NCI-H1930 (cell line): ENCODE measurements at places on chromosomes 1 and 21.

- DNase-seq: no peak
Measured at GRCh38 chr1:37094302-37094701, 60.0 kb upstream of the GRIK3 start.

DNA sequence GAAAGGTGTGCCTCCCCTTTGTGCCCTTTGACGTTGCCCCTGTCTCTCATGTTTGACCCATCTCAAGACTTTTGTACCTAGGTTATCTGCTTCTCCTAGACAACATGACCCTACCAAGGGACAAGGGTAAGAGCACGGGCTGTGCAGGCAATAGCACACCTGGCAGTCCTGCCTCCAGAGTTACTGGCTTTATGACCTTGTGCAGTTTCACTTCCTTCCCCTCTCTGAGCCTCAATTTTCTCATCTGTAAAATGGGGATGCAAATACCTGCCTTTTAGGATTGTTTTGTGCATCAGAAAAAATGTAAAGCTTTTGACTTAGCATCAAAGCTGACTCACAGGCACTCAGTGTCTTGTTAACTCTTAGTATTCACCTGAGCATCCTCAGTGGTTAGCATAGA lies 36.4 kb downstream of the ELK4 start:
- DNase-seq: no peak

DNA sequence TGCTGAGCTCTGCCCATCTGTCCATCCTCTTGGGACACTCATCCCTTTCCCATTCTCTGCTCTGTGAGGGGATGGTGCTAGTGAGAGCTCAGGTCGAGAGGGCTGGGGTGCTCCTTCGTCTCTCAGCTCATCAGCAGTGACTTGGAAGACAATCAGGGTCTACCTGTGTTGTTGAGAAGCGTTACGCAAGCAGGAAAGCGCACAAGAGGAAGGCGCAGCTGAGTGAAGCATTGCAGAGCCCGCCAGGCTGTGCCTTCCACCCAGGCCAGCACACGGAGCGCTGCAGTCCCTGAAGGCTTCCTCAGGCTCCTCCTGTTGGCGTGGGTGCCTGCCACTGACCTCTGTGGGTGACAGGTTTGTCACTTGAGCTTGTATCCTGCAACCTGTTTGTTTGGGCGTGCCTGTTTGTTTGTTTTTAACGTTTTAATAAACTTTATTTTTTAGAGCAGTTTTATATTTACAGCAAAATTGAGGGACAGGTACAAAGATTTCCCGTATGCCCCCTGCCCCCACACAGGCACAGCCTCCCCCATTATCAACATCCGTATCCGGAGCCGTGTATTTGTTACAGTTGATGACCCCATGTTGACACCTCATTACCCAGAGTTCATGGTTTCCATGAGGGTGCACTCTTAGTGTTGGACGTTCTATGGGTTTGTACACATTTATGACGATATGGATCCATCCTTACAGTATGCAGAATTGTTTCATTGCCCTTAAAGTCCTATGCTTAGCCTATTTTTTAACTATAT lies 36.7 kb downstream of the ADARB1 start:
- DNase-seq: no peak

GRCh38 chr1:204046346-204046745 lies 26.6 kb upstream of the SOX13 start:
- no peak for DNase-seq

DNA sequence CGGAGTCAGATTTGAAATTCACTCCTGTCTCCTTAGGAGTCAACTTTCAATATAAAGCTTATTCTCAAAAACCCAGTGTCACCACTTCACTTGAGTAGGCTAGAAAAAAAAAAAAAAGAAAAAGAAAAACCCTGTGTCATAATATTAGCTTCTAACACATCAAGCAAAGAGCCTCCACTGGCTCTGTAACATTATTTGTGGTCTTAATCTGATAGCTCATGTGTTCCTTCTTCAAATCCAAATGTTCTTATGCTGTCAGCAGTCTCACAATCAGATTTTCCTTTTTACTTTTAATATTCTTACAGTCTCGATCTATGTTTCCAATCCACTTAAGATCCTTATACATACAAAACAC lies 26.1 kb upstream of the PSMG1 start:
- DNase-seq: no peak

- DNase-seq: no peak
Measured at GRCh38 chr1:231317306-231318014, 20.2 kb downstream of the EXOC8 start.

- DNase-seq: no peak
Measured at GRCh38 chr1:171185091-171185490, at the start of gene FMO2. TSS of gene FMO2 (plus strand) at chr1:171185300. CDS start at chr1:171185714, 414 bp downstream.

DNA sequence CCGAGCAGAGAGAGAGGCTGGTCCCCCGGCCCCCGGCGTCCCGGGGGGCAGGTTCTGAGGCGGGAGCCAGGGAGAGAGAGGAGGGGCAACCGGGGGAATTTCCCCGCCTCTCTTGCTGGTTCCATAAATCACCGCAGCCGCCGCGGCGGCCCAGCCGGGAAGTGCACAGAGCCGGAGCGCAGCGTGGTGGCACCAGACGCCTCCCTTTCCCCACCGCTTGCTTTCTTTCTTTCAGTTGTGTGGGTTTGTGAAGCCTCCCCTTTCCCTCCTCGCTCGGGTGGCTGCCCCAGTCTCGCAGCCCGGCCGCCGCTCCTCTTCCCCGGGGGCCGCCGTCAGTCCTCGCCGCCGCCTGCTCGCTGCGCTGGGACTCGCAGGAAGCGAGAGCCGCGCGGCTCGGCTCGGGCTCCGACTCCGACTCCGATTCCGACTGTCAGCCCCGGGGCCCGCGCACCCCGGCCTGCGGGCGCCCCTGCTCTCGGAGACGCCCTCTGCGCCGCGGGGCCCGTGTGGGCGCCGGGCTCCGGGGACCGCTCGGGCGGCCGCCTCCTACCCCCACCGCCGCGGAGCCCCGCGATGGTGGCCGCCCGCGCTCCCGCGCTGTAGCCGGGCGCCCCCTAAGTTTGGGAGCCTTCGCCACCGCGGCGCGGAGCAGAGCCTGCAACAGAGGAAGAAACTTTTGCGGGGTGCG lies at the start of gene CACHD1:
Gene CACHD1 (plus strand): TSS at position 153 of the 688 bp plus-strand sequence. CDS start 616 bp downstream, outside the sequence.
- peak; percentile 58 for DNase-seq

DNA sequence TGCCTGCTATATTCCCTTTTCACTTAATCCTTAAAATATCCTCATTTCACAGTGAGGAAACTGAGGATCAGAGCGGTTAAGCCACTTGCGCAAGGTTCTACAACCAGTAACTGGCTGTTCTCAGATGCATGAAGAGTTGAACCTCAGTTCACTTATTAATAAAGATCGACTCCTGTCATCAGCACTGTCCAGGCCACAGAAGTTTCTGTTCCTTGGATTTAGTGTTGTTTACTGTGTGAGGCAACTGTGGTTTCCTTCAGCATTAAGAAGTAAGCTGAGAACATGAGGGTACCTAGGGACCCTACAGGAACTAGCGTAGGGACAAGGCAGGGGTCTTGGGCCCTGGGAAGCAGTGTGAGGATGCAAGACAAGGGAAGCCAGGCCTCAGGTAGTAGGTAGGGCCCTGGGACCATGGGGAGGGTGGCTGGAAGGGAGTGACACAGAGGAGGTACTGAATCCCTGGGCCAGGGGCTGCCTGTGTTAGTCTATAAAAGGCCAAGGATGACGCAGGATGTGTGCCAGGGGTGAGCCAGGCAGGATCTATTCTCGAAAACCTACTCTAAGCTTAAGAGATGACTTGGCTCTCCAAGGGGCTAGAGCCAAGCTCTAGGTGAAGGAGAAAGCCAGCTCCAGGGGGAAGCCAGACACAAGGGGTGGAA lies 181.2 kb upstream of the CSF3R start:
- DNase-seq: no peak

DNA sequence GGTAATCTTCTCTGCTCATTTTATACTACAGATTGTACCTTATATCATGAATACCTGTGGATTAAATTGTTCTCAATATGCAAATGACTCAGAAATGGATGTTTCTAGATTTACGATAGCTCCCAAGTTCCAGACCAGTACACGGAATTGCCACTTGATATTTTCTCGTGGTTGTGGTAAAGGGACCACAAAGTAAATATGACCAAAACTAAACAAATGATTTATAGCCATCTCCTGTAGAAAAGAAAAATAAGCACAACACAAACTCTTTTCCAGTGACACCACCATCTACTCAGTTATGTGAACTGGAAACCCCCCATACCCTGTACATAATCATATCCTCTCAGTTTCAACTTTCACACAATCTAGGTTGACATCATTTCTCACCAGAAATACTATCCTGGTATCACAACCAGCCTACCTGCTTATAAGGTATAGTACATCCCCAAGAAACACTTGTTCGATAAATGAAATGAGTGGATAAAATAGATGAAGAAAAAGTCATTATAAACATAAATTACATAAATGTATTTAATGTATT lies 172.3 kb downstream of the ADGRL4 start:
- no peak for DNase-seq

DNA sequence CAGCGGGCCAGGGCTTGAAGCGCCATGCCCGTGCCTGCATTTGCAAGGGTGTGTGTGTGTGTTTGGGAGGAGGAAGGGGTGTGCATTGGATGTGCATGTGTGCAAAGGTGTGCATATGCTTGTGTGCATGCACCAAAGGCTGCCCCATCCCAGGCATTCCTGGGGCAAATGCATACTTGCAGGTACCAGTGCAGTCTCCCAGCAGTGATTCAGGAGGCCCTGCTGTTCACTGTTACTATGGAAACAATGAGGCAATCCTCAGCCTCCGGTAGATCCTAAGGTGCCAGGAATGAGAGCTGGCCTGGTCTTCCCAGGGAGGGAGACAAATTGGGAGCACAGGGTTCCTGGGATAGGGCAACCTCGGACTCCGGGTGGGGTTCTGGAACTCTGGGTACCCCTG lies 7.5 kb upstream of the FNDC5 start:
- DNase-seq: no peak

DNA sequence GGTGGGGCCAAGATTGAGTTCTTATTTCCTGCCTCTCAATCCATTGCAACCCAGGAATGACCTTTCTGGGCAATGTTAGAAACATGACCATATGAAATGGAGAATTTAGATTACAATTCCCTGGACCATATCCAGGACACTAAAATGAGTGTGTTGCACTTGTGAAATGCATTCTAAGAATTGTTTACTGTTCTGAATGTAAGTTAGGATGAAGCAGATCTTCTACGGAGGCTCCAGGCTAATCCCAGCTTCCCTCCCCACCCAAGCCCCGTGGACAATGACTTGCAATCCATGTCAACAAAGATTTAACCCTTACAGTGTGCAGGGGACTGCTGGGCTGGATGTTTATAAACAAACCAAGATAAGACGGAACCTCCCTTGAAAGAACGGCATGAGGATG lies 31.7 kb upstream of the HAO2 start:
- no peak for DNase-seq

DNA sequence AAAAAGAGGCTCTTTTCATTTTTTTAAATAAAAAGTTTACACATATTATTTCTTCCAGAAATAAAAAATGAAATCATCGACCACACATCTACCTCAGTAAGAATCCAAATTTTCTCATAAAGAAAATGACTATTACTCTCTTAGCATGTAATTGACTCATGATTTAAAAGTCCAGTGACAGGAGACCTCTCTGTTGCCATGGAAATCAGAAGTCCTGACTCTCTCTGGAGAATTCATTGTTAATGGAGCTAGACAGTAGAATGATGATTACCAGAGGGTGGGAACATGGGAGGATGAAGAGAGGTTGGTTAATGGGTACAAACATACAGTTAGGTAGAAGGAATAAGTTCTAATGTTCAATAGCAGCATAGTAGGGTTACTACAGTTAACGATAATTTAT lies 5.0 kb upstream of the CLCA4 start:
- no peak for DNase-seq

GRCh38 chr1:196659471-196659870 lies 7.6 kb downstream of the CFH start:
- DNase-seq: no peak

GRCh38 chr1:222390181-222390580 lies 157.7 kb downstream of the HHIPL2 start:
- no peak for DNase-seq

DNA sequence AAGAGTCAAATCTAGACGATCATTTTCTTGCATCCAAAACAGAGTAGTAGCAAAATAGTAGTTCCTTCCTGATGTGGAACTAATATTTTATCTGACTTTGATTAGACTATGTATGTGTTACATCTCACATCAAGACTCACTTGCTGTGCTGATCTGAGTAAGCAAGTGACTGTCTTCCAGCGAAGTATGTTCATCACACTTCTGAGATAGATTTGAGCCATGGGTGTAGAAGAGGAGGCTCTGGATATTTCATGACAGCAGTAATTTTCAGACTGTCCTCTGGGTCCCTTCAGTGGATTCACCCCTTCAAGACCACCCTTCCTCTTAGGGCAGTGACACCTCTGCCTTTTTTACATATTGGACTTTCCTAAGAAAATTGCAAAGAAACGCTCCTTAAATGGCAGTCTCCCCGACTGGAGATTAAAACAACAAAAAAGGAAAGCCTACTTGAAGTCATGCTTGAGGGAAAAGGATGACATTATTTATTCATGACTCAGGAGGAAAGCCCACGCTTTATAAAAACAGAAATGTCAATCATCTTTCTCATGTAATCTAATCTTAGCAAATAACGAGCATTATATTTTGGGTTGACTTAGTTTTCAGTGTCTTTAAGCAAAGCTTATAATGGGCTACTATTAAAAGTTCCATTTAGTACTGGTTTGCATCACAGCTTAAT lies 22.8 kb downstream of the ATP1B1 start:
- no peak for DNase-seq

DNA sequence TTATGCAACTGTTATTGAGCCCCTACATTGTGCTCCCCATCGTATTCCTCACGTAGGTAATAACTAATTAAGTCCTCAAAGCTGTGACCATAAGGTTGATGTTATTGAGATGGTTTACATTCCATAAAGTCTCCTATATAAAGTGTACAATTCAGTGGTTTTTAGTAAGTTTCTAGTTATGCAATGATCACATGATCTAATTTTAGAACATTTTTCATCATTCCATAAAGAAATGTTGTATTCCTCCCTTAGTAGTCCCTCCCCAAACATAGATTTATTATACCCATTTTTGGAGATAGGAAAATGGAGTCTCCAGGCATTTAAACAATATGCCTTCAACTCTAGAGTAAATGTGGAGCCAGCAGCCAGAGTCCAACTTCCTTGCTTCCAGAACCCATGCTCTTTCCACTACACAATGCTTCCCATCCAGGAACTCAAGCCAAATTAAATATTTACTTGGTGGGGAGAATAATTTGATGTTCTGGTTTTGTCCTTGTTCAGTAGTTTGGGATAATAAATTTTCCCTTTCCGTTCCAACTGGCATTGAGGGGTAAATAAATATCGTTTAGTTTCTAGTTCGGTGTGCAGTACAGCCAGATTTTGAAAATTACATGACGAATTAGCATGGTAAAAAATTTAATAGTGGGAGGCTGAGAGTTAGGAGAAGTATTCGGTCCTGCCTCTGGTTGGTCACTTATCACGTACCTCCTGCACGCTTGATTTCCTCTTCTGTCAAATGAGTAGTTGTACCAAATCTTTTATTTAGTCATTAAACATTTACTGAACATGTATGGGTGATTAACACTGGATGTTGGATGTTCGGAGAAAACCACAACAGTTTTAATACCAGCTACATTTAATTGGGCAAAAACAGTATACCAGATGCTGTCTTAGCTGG lies 66.3 kb downstream of the CACHD1 start:
- DNase-seq: no peak

DNA sequence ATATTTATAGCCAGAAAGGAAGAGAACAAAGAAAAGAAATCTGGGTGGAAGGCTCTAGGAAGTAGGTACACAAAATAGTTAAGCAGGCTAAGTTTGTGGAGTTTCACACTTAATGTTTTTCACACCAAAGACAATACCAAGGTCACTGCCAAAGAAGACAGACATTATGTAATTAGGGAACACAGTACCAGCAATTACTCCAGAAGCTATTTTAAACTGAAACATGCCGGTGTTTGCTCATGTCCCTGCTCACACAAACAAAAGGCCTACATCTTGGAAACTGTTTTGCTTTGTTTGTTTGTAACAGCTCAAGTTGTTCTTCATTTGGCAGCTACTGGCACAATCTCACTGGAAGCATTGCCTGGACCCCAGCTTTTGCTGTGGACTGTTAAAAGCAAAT lies 88.5 kb upstream of the DAB1 start:
- DNase-seq: no peak
